ENCODE measurements at places on chromosomes 11 and 22.

- no peak for DNase-seq
Observed at GRCh38 chr11:23903044-23903704, 593.7 kb upstream of the LUZP2 start.

GRCh38 chr11:33557201-33557600 lies 143.4 kb downstream of the C11orf91 start:
- no peak for DNase-seq

- no peak for DNase-seq
Observed at GRCh38 chr11:69636512-69637197, 4.3 kb upstream of the CCND1 start.

- no peak for DNase-seq
Observed at GRCh38 chr22:17804331-17805080, 30.2 kb upstream of the BID start.

DNA sequence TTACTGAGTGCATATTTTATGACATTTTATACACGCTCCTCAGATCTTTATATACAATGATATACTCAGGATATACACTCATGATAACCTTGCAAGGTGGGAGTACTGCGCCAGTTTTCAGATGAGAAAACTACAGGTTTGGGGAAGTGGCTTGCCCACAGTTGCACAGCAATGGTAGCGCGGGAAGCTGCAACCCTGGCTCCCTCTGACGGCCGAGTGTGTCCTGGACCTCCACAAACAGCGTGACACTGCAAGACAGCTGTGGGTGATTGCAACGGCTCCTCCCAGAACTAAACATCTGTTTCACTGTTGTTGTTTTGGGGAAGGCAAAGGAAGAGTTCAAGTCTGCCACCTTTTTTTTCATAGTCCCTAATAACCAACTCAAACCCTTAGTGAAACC lies 47.0 kb downstream of the PACSIN2 start:
- DNase-seq, result no peak

GRCh38 chr22:47605441-47605840 lies 843.0 kb downstream of the TBC1D22A start:
- DNase-seq, result no peak

DNA sequence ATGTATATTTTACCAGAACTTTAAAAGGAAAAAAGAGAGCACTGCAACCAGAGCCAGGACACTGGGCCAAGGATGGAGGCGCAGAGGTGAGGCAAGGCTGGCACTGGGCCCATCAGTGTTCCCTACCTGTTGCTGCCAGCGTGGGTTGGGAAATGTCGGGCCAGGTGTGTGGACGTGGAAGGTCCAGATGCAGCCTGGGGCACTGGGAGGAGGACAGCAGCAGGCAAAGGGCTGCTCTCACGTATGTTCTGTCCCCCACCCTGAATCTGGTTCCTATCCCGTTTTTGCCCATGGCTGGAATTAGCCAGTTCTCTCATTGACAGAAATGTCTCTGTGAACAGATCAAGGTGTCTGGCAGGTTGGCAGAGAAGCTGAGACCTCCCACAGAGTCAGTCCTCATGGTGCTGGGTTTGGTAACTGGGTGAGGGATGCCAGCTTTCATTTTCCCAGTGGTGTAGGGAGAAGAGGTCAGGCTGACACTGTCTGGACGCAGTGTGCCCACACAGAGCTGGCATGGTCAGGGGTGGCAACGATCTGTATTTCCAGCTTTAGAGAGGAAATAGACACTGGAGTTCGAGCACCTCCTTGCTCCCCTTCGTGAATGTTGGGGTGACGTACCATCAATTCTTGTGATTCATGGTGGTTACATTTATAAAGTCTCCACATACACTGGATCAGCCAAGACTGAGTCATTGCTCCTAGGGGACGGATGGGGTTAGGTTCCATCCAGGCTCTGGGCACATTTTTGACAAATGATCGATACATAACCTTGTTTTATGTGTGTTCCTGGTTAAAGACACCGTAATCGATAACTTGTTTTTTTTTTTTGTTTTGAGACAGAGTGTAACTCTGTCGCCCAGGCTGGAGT lies 4.3 kb upstream of the PNPLA3 start:
- no peak for DNase-seq

- DNase-seq, result no peak
Observed at GRCh38 chr11:113841691-113842090, 33.7 kb downstream of the USP28 start.

DNA sequence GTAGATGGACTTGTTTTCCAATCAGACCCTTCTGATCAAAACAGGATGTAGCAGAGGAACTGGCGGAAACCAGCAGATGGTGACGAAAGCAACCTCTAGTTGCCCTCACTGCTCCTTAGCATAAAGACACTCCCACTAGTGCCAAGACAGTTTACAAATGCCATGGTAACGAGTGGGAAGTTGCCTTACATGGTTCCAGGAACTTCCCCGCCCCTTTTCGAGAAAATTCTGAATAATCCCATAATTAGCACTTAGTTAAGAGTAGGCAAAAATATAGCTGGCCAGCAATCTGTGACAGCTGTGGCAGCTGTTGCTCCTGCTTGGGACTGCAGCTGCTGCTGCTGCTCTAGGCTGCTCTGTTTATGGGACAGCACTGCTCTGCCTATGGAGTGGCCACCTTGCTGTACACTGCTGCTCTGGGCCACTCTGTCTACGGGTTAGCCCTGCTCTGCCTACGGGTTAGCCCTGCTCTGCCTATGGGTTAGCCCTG lies 33.4 kb upstream of the SORL1 start:
- DNase-seq, result peak; percentile 45

GRCh38 chr11:3171931-3172560 lies 6.9 kb upstream of the OSBPL5 start:
- no peak for DNase-seq

DNA sequence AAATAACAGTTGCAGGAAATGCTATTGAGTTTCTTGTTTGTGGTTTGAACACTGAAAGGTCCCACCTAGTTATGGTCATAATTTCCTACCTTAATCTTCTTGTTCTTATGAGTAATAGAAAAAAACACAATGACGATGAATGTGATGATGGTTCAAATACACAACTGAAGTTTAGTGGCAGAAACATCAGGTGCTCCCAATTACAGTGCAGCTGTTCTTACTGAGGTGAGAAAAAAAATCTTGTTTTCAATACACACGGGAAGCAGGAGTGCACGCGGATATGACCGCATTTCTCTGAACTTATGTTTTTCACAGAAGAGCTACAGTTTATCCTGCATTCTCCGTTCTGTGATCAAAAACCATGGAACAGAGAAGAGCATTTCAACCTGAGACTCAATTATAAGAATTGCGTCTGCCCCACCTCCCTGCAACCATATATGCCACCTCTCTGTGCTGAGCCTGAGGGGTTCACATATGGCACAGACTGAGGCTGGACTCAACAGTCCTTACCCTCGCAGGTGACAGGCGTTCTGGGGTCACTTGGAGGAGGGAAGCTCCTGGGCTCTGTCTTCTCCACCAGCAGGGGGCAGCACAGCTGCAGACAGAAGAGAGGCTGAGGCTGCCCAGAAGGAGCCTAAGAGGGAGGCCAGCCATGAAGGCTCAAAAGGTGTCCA lies 99.7 kb upstream of the IGLL5 start:
- peak; percentile 73 for DNase-seq

DNA sequence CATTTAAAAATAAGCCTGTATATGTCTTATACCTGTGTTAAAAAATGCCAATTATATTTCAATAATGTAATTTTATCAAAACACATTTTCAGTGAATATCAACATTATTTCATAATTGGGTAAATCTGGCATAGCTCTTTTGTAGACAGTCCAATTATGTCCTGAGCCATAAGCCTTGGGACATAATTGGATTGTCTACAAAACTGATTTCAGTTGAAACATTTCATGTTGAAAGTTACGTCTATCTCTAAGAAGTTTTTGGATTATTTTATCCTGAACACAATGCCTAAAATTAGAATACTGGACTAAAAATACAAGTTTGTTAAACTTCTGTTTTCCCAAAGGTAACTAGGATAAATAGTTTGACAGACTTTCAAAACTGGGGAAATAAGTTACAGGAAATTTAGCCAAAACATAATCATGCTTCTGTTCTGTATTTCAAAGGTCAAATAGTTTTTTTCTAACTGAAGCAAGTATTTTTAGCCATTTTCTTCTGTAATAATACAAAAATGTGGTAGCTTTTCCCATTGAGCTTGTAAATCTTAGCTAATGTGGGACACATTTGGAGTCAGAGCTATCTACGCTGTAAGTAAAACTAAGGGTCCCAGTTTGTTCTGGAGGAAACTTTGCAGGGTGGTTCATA lies 100.7 kb upstream of the BIRC3 start:
- DNase-seq, result no peak

GRCh38 chr22:46286941-46287872 lies 9.5 kb upstream of the GTSE1 start:
- DNase-seq, result no peak

- no peak for DNase-seq
Observed at GRCh38 chr11:104830080-104830479, 68.2 kb downstream of the CASP12 start.

DNA sequence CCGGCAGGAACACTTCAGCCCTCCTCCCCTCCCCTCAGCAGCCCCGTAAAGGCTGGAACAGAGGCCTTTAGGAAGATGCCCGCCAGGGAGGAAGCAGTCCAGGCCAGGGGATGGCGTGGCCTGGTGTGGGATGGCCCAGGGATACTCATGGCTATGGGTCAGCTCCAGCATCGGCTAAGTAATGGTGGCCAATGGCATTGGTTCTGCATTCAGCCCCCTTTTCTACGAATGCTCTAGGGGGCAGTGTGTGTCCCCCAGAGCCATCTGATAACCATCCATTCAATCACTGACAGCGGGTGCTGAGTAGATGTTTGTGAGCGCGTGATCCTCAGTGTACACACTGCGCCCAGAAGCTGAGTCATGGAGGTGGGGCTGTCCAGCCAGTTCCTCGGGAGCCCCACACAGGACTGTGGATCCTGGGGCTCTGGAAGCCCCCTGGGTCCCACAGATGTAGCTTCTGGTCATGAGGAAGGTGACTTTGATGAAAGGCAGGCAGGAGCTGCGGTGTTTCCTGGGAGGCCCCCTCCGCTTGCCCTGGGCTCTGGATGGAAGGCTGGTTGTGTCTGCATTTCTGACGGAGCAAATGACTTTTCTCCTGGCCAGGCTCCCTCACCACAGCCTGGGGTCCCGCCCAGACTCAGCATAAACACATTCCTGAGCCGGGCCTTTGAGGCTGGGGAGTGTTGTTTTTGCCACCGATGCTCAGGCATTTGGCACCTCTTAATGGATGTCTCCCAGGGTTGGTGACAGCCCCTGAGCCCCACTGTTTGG lies 46.5 kb downstream of the FBLN1 start:
- DNase-seq, result no peak

- DNase-seq, result peak; percentile 25
Observed at GRCh38 chr11:2089536-2090165, 49.5 kb downstream of the IGF2 start.

GRCh38 chr11:14577835-14578529 lies 57.8 kb upstream of the PSMA1 start:
- peak; percentile 38 for DNase-seq

- no peak for DNase-seq
Observed at GRCh38 chr11:111324277-111324720, 26.0 kb downstream of the POU2AF3 start.

DNA sequence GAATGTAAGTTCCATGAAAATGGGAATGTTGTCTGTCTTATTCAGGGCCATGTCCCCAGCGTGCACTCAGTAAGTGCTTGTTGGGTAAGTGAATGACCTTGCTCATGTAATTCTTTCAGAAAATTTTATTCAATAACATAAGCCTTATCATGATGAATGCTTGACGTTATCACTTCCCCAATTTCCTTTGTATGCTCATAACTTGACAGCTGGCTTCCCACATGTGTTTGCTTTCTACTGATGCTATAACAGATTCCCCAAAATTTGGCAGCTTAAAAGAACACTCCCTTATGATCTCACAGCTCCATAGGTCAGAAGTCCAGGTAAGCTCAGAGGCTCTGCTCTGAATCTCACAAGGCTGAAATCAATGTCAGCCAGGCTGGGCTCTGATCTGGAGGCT lies 155.8 kb upstream of the POU2AF2 start:
- no peak for DNase-seq

DNA sequence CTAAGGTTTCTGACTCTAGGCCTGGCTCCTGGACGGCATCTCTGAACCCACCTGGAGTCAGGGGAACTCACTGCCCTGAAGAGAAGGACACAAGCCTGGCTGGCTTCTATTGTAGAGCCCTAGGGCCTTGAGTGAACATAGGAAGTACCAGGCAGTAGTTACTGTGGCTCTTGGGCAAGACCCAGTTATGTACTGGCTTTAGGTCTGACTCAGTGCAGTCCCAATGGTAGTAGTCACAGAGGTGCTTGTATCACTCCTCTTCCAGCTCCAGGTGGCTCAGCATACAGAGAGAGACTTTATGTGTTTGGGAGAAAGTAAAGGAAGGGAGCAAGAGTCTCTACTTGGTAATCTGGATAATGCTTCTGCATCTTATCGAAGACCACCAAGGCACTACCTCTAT lies 13.9 kb upstream of the PAK1 start:
- no peak for DNase-seq

GRCh38 chr22:24727218-24727851 lies 47.2 kb downstream of the PIWIL3 start:
- no peak for DNase-seq

DNA sequence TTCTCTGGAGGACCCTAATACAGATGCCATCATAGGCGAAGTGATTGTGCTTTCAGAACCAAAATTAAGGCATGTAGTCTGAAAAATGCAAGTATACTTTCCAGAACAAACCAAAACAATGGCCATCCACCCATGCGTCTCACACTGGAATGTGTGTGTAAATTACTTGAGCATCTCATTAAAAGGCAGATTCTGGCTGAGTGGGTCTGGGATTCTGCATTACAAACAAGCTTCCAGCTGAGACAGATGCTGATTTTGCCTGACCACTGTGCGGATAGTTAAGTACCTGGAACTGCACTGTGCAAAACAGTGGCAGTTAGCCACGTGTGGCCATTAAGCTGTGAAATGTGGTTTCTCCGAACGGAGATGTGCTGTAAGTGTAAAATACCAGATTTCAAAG lies 26.2 kb downstream of the RRP7A start:
- DNase-seq, result no peak
